ENCODE measurements at places on chromosomes 5 and 9.

DNA sequence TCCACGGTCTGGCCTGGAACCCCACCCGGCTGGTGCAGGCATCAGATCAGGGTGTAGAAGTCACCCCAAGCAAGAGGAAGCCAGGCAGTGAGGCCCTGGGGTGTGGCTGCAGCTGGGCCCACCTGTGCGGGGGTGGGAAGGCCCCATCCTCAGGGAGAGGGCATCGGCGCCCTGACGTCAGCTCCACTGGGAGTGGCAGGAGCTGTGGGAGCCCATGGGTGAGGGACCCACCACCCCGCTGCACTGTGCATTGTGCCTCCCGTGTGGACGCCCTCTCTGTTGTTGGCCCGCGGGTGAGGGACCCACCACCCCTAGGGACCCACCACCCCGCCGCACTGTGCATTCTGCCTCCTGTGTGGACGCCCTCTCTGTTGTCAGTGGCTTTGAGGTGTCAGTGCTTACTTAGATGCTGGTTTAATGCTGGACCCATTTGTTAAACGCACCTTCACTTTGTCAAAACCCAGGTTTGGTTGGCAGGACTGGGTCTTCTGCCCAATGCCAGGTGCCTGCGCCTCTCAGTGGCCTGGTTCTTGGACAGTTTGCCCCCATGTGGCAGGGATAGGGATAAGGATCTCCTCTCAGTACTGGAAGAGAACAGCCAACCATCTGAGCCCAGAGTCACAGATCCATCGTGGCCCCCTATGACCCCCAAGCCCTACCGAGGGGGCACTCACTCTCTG is 6.9 kb upstream of the EXOC3 start:
- peak; percentile 56 for DNase-seq

- DNase-seq: peak; percentile 12
Observed at GRCh38 chr9:2066312-2067273, 51.4 kb downstream of the SMARCA2 start.

DNA sequence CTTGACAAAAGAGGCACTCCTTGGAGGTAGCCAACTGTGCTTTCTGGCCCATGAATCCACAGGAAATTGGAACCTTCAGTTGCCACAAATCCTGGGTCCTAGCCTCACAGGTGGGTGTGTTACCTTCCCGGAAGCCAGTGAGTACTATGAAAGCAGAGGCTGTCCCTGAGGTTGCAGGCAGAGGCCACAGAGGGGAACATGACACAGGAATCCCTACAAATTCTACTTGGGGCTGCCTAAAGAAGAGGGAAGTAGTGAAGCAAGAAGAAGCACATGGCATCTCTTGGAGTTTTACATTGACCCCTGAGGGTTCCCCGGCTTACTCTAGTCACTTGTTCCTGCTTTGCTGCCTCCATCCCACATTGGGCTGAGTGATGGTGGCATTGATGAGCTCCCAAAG is 2.6 kb downstream of the SLC22A5 start:
- no peak for DNase-seq

- no peak for DNase-seq
Observed at GRCh38 chr9:134267305-134267880, 58.9 kb upstream of the RXRA start.

GRCh38 chr5:35804201-35804653 is 52.5 kb upstream of the IL7R start:
- DNase-seq: no peak

- DNase-seq: no peak
Observed at GRCh38 chr9:127135056-127135745, 12.8 kb upstream of the ANGPTL2 start.

- no peak for DNase-seq
Observed at GRCh38 chr5:145673786-145674185, 161.4 kb downstream of the PRELID2 start.

GRCh38 chr9:112124156-112124555 is 50.9 kb downstream of the SUSD1 start:
- DNase-seq: no peak

DNA sequence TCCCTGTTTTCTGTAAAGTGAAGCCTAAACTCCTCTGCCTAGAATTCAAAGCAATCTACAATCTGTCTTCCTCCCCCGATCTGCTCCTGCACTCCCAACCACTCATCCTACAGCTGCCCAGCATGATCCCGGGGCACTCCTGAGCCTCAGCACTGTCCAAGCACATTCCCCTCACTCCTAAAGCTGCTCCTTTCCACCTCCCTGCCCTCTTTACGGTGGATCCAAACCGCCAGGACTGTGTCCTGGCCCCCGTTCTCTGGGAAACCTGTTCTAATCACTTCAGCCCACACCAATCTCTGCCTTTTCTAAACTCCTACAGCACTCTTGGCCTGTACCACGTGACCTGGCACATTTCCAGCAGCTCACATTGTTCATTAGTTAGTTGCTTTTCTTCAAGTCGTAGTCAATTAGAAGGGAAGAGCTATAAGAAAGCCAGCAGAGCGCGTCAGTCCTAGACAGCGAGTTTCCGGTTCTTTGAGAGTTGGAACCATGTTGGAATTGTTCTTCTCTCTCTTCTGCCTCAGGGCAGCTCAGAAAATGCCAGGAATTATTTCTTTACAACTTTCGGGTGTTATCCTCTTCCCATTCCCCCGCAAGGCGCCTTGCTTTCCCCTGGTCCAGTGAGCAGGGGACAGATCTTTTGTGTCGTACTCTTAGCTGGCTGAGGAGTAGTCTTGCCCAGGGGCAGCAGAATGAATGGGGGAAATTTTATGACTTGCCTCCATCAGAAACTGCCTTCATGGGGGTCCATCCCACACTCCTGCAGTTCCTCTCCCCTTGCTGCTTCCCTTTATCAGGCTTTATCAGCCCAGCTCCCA is 60.7 kb downstream of the NRG2 start:
- no peak for DNase-seq

DNA sequence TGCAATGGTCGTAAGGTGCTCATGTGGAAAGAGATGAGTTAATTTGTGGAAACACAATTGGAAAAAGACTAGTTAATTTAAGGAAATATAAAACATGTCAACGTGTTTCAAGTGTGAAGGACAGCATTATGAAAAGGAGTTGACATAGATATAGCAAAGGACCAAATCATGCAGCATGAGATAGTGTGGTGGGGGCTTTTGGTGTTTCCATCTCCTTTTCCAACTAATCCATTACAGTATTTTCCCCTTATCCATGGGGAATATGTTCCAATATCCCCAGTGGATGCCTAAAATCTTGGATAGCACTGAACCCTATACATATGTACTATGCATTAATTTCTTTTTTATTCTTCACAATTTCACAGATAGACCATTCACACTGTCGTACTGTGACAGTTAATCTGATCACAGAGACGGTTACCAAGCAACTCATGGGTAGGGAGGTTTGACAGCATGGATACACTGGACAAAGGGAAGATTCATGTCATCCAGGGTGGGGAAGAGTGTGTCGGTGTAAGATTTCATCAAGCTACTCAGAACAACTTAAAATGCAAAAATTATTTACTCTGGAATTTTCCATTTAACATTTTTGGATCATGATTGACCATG is 238.6 kb downstream of the CDH12 start:
- no peak for DNase-seq

GRCh38 chr5:113255579-113256386 is 179.0 kb downstream of the TSSK1B start:
- DNase-seq: no peak

- DNase-seq: peak; percentile 60
Observed at GRCh38 chr9:112072721-112073638, 102.1 kb downstream of the SUSD1 start.

DNA sequence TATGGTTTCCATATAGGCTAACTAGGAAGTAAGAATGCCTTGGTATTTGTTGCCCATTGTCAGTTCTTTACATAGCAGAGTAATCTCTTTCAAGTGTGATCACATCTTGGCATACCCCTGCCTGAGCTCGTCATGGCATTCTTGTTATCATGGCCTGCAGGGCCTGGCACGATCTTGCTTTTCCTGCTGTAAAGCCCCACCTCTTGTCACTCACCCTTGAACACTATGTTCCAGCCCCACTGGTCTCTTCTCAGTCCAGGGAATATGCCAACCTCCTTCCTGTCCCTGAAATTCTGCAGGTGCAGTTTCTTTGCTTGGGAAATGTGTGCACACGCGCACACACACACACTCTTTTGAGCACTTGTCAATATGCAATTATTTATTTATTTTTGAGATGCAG is 250.2 kb upstream of the DMRT1 start:
- no peak for DNase-seq

DNA sequence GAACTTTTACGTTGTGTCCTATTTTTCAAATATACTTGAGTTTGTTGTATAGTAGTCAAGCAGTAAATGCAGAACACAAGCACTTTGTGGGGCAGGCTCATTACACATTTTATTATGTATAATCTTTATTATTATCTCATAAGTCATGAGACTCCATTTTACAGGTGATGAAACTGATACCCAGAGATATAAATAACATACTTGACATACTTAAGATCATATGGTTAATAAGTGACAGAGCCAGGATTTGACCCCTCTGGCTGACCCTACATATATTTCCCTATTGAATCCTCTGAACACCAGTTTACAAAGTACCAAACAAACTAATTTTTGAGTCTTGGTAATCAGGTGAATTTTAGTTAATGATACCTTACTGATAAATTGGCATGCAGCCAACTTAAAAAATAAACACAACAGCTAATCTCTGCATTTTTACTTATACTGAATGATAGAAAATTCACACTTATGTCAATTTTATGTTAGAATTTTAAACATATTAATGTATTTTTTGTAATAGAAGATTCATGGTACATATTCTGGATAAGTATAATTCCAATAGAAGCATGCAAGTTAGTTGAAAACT is 305.0 kb upstream of the MEF2C start:
- DNase-seq: no peak

- DNase-seq: no peak
Observed at GRCh38 chr9:69264526-69264925, 60.5 kb upstream of the ENTREP1 start.

DNA sequence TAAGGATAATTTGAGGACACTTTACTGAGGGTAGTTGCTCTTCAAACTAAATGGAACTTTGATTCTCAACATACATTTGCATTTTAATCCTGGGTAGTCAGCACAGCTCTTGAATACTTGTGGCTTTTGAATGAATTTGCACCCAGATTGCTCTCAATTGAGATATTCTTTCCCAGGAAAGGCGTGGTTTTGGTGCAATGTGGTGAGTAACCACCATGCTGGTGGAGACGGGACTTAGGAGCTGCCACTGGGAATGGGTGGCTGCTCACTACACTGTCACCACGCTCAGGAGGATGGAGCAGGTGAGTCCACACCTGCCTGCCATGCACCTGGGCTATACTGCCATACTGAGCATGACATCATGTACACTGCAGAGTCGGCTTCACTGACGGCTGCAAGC is 99.2 kb downstream of the IRX1 start:
- no peak for DNase-seq

DNA sequence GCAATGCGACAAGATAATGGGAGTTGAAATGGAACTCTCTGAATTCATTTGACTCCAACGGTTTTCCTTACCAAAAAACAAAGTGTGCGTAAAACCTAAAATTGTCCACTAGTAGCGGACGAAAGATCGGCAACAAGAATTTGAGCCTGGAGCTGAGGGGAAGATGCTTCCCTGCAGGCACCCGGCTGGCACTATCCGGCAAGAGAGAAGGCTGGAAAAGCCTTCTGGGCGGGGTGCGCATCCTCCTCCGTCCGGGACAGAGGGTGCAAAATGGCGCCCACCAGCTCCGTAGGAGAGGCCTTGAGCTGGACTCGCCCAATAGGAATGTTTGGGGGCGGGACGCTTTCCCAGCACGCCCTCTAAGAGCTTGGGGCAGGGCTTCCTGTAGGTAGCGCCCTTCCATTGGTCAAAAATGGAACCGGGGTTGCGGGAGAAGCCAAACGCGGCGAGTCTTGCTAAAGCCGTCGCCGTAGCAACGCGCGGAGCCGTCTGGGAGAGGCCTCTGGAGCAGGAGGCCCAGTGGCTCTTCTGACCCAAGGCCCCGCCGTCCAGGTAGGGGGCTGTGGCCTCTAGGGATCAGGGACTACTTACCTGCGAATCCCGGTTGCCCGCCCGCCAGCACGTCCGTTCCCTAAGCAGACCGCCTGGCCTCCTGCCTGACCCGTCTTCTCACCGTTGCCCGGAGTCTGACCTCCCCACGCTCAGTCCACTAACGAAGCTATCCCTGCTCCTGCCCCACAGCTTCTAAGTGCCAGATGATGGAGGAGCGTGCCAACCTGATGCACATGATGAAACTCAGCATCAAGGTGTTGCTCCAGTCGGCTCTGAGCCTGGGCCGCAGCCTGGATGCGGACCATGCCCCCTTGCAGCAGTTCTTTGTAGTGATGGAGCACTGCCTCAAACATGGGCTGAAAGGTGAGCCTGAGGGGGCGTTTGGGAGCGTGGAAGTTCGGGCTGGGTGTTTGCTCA is 9.2 kb downstream of the RUFY1 start:
- DNase-seq: peak; percentile 99

DNA sequence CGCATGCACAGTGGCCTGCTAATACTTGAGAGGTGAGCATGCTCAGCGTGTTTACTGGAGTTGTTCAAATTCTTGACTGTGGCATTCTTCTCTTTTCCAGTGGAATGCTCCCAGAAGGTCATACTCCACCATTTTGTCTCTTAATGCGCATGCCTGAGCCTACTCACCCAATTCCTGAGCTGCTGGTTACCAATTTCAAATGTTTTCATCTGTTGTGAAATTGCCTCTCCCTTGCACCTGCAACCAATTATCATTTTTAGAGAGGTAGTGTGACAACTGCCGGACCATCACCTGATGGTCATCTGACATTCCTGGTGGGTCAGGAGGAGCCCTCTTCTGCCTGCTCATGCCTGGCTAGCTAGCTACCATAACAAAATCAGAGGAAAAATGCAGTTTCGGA is 82.2 kb upstream of the LIFR start:
- no peak for DNase-seq

DNA sequence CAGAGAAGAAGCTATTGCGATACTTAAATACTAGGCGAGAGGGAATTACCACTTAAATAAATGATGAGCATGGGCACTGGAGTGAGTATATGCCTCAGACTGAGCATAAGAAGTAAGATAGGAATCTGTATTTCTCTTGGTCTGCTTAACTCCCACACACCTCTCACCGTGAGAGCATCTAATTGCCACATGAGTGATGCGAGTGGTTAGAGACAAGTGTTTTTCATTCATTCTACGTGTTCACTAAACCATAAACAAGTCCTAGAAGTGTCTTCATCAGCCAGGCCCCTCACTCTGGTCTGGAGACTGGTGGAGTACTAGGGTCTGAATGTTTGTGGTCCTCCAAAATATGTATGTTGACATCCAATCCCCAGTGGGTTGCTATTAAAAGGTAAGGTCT is 150.2 kb upstream of the SLC12A2 start:
- no peak for DNase-seq

- no peak for DNase-seq
Observed at GRCh38 chr5:65061974-65062353, 293.2 kb downstream of the CWC27 start.

DNA sequence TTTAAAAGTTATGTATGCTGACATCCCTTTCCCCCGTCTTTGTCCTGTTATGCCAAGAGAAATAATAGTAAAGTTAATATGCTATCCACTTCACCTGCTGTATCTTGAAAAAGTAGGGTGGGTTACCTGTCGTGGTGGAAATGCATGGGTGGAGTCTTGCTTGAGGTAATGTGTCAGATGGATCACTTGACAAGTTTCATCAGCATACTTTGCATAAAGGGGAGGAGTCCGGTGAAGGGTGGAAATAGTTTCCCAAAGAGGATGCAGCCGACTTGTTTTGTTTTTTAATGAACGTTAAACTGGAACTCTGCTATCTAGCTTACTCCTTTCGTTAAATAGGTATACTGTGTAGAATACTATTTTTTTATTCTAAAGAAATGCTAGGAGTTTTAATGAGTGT is 9.0 kb upstream of the DMRT3 start:
- no peak for DNase-seq

GRCh38 chr5:142208777-142209312 is 100.3 kb downstream of the NDFIP1 start:
- DNase-seq: no peak

GRCh38 chr9:33628865-33629410 is 104.9 kb downstream of the ANKRD18B start:
- DNase-seq: no peak

All from hepatic stellate cell (primary cell).